ENCODE measurements at places on chromosomes 12 and 14.

GRCh38 chr12:116159175-116159574, 118.3 kb downstream of the MED13L start:
- H3K27me3 ChIP-seq = no peaks in the 10 kb centered on the region
- H3K4me3 ChIP-seq = no peak overlapping the region
- H3K4me1 ChIP-seq = peaks cover 77% of the 10 kb centered on the region
- H3K27ac ChIP-seq = peak overlapping the region; percentile 3

DNA sequence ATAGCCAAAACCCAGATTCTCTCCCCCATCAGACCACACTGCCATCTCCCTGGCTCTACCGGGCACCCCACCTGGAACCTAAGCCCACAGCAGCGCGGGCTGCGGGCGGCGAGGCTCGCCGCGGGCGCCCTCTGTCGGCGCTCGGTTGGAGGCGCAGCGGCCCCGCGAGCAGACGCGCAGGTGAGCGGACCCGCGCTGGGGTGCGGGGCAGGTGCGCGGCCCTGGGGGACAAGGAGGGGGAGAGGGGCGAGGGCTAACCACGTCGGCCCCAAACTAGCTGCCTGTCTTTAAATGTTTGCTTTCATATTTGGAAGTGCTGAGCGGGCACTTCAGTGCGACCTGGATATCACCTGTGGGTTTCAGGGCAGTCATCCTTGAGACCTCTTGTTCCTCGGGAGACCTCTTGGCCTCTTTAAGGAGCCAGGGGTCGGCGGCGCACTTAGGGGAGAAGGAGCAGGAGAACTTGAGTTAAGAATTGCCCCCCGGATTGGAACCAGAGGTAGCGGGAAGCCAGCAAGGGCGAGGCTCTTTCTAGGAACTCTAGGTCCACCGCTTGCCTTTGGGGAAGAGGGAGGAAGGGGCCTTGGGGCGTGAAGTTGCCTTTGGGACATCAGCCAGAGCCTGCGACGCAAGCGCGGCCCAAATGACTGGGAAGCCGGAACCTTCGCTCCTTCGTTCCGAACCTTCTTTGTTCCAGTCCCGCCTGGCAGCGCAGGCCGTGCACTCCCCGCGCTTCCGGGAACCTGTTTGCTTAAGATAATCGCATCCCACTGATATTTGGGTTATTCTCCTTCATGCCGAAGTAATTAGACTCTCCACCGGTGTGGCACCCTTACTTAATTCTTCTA, 78.7 kb downstream of the NEDD1 start:
- H3K27me3 ChIP-seq = peaks cover 21% of the 10 kb centered on the region
- no peak overlapping the region for H3K27ac ChIP-seq
- H3K4me1 ChIP-seq = no peaks in the 10 kb centered on the region
- H3K4me3 ChIP-seq = peak overlapping the region; percentile 10
- H3K36me3 ChIP-seq = no peaks in the 10 kb centered on the region
- no peak for DNase-seq

DNA sequence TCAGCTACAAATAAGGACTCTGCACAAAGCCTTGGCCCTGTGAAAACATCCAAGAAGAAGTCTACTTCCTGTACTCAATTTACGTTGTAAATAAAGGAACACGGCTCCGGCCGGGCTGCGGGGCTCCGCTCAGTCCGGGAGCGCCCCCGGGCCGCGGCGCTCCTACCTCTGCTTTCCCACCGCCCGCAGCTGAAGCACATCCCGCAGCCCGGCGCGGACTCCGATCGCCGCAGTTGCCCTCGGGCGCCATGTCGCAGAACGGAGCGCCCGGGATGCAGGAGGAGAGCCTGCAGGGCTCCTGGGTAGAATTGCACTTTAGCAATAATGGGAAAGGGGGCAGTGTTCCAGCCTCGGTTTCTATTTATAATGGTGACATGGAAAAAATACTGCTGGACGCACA, 502.3 kb upstream of the FOXG1 start:
- H3K4me1 ChIP-seq = no peaks in the 10 kb centered on the region
- DNase-seq = no peak
- peaks cover 3% of the 10 kb centered on the region for H3K27me3 ChIP-seq
- H3K4me3 ChIP-seq = no peak overlapping the region

DNA sequence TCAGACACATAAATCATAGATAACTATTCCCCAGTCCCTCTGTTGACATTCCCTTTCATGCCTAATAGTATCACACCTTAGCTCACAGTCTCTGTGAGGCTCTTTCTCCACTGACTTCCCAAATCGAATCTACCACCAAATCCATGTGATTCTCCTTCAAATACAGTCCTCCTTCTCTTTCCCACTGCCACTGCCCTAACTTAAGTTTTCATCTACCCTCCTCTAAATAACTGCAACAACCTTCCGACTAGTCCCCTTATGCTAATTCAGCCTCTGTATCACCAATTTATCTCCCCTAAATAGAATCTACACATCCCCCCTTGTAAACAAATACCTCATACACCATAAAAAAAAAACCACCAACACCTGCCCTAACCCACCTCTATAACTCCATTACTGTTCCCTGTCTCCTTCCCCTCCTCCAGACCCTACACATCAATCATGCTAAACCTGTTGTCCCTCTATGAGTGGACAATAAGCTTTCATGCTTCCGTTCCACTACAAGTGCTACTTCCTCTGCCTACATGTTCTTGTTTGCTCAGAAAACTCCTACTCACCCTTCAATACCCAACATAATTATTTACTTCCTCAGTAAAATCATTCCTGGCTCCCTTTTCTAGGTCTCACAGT, 39.0 kb downstream of the SLC25A21 start:
- DNase-seq = no peak
- H3K36me3 ChIP-seq = no peaks in the 10 kb centered on the region
- H3K27me3 ChIP-seq = peaks cover 5% of the 10 kb centered on the region
- H3K4me1 ChIP-seq = no peaks in the 10 kb centered on the region

GRCh38 chr14:89239023-89239422, 178.0 kb downstream of the FOXN3 start:
- H3K4me3 ChIP-seq = no peak overlapping the region
- DNase-seq = no peak
- peaks cover 36% of the 10 kb centered on the region for H3K4me1 ChIP-seq
- no peaks in the 10 kb centered on the region for H3K27me3 ChIP-seq
- H3K36me3 ChIP-seq = no peaks in the 10 kb centered on the region
- no peak overlapping the region for H3K27ac ChIP-seq

GRCh38 chr12:16475521-16475920, 128.1 kb downstream of the MGST1 start:
- H3K4me3 ChIP-seq = no peak overlapping the region
- no peaks in the 10 kb centered on the region for H3K36me3 ChIP-seq
- DNase-seq = no peak
- H3K4me1 ChIP-seq = no peaks in the 10 kb centered on the region

DNA sequence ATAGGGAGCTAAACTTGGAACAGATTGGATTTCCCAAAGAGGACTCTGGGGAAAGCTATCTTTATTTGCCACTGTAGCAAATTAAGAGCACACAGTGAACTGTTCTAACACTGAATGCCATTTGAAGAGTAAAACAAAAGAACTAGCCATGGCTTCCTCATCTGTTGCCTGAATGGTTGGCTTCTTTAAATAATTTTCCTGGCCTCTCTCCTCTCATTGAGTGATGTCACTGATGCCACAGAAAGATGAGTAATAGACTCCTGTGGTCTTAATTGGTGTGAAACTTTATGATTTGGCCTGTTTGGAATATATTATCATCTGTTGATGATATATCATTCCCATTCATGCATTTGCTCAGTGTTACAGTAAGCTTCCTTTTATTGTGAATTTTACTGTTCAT, 42.5 kb downstream of the WDR20 start:
- no peaks in the 10 kb centered on the region for H3K4me1 ChIP-seq
- no peaks in the 10 kb centered on the region for H3K36me3 ChIP-seq
- no peaks in the 10 kb centered on the region for H3K27me3 ChIP-seq
- no peak overlapping the region for H3K4me3 ChIP-seq
- no peak for DNase-seq
- H3K27ac ChIP-seq = no peak overlapping the region

GRCh38 chr12:77599782-77600467, 230.8 kb upstream of the NAV3 start:
- no peaks in the 10 kb centered on the region for H3K4me1 ChIP-seq
- no peaks in the 10 kb centered on the region for H3K27me3 ChIP-seq
- DNase-seq = no peak
- no peaks in the 10 kb centered on the region for H3K36me3 ChIP-seq
- no peak overlapping the region for H3K4me3 ChIP-seq
- no peak overlapping the region for H3K27ac ChIP-seq

DNA sequence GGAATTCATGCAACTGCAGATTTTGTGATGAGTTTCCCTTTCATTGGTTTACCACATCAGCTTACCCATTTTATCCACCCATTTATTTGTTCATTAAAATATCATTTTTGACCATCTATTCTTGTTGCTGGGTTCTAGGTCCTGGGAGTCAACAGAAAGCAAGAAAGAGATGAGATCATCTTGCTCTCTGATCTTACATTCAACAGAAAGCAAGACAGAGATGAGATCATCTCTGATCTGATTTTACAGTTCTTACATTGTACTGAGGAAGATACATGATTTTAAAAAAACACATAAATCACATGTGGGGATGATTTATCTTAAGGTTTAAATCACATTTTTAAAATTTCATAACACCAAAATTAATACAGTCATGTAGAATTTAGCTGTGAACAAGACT, 2.3 kb downstream of the TAS2R46 start:
- no peaks in the 10 kb centered on the region for H3K4me1 ChIP-seq
- no peaks in the 10 kb centered on the region for H3K36me3 ChIP-seq
- no peak overlapping the region for H3K4me3 ChIP-seq
- no peak overlapping the region for H3K27ac ChIP-seq

GRCh38 chr14:78834766-78835451, 664.7 kb downstream of the NRXN3 start:
- no peak for DNase-seq
- H3K4me3 ChIP-seq = no peak overlapping the region
- no peaks in the 10 kb centered on the region for H3K4me1 ChIP-seq

DNA sequence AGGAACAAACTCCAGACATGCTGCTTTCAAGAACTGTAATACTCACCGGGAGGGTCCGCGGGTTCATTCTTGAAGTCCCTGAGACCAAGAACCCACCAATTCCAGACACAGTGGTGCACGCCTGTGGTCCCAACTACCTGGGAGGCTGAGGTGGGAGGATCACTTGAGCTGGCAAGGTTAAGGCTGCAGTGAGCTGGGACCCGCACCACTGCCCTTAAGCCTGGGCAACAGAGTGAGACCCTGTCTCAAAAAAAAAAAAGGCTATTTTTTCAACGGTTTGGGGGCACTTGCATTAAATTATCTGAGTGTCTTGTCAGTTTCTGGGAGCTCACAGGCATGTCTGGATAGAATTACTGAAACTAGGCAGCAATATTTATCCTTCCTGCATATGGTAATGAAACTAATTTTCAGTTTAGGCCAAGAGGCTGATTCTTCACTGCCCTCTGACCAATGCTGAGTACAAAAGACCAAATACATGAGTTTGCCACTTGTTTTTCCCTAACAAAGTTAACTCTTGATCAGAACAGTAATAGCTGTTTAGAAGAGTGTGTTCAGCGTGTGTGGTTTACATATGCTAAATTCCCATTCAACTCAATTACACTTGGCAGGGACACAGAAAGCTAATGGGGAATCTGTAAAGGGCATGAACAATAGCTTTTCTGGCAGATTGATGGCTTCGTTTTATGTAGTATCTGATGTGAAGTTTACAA, 65.8 kb upstream of the RASSF3 start:
- H3K27me3 ChIP-seq = no peaks in the 10 kb centered on the region
- DNase-seq = no peak

DNA sequence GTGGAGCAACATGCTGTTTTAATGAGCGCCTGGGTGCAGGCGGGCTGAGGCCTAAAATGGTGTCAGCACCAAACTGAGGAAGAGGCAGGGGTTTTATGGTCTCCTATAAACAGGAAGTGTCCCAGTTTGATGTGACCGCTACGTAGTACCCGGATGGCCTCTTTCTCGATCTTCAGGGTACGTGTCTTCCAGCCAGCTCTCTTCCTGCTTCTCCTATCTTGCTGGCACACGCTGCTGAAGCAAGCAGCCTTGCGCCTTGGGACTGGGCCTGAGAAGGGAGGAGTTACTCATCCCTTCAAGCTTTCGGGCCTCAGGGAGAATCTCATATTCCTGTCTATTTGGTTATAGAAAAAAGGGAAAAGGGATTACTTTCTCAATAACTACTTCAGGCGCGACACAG, 28.2 kb upstream of the RNASE1 start:
- no peak overlapping the region for H3K4me3 ChIP-seq
- H3K36me3 ChIP-seq = no peaks in the 10 kb centered on the region
- H3K4me1 ChIP-seq = no peaks in the 10 kb centered on the region
- no peak overlapping the region for H3K27ac ChIP-seq

DNA sequence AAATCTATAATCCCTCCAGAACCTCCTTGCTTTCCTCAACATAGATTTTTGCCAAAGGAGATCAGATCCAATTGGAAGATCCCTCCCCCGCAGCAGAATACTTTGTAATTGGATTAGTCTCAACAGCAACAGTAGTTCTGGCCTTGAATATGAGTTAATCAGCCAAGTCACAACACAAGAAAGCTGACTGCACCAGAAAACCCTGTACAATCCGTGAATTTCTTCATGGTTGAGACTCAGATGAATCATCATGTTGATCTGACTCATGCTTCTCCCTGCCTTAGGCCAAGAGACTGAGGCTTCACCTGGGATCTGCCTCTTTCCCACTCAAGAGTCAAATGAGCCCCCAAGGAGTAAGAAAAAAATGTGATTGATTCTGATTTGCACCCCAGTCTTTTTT, 3.0 kb upstream of the METTL17 start:
- no peak overlapping the region for H3K27ac ChIP-seq
- H3K4me1 ChIP-seq = peaks cover 22% of the 10 kb centered on the region
- H3K4me3 ChIP-seq = no peak overlapping the region

DNA sequence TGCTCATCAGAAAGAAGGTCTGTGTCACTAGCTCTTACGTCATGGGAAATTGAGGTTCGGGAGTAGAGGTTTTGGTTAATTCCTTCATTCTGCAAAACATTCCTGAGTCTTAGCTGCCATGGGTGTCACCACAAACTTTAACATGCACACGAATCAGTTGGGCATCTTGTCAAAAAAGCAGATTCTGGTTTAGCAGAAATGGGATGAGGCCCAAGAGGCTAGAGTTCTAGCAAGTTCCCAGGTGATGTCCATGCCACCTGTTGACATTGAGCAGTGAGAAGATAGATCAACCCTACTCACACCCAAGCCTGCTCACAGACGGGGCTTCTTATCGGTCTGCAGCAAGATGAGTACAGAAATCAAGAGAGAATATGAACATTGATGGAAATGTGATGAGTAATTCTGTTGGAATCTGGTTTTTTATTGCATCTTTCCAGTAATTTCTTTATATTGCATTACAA, 11.7 kb upstream of the RIN3 start:
- H3K4me3 ChIP-seq = no peak overlapping the region
- H3K27me3 ChIP-seq = no peaks in the 10 kb centered on the region
- no peak for DNase-seq
- H3K4me1 ChIP-seq = peaks cover 17% of the 10 kb centered on the region

- H3K27me3 ChIP-seq = no peaks in the 10 kb centered on the region
- H3K36me3 ChIP-seq = no peaks in the 10 kb centered on the region
- no peak overlapping the region for H3K27ac ChIP-seq
- H3K4me1 ChIP-seq = no peaks in the 10 kb centered on the region
These were observed 52.2 kb downstream of the NDUFA12 start for GRCh38 chr12:94951071-94951934.
